Suppressor macrophage treated with lipopolysaccharide for 4 hours (primary cell): ENCODE measurements at places on chromosomes 11 and 22.

DNA sequence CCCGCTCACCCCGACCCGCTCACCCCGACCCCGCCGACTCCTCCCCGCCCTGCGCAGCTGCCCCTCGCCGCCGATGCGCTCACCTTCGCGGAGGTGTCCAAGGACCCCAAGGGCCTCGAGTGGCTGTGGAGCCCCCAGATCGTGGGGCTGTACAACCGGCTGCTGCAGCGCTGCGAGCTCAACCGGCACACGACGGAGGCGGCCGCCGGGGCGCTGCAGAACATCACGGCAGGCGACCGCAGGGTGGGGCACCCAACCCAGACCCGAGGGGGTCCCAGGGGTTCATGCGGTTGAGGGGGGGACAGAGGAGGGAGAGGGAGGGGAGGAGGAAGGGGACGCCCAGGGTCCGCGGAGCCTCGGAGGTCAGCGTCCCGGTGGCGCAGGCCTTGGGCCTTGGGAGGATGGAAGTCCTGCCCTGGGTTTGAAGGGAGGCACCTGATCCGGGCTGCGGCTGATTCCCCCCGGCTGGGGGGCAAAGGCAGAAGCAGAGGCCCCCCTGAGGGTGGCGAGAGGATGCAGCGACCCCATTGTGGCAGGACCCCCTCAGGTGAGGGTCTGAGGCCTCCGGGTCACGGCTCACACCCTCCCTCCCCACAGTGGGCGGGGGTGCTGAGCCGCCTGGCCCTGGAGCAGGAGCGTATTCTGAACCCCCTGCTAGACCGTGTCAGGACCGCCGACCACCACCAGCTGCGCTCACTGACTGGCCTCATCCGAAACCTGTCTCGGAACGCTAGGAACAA, 9.2 kb downstream of the PKP3 start:
- DNase-seq = no peak

- DNase-seq = peak; percentile 71
These were observed 52.9 kb downstream of the SYT13 start for GRCh38 chr11:45233121-45233803.

GRCh38 chr22:47168900-47169800, 406.7 kb downstream of the TBC1D22A start:
- DNase-seq = no peak

DNA sequence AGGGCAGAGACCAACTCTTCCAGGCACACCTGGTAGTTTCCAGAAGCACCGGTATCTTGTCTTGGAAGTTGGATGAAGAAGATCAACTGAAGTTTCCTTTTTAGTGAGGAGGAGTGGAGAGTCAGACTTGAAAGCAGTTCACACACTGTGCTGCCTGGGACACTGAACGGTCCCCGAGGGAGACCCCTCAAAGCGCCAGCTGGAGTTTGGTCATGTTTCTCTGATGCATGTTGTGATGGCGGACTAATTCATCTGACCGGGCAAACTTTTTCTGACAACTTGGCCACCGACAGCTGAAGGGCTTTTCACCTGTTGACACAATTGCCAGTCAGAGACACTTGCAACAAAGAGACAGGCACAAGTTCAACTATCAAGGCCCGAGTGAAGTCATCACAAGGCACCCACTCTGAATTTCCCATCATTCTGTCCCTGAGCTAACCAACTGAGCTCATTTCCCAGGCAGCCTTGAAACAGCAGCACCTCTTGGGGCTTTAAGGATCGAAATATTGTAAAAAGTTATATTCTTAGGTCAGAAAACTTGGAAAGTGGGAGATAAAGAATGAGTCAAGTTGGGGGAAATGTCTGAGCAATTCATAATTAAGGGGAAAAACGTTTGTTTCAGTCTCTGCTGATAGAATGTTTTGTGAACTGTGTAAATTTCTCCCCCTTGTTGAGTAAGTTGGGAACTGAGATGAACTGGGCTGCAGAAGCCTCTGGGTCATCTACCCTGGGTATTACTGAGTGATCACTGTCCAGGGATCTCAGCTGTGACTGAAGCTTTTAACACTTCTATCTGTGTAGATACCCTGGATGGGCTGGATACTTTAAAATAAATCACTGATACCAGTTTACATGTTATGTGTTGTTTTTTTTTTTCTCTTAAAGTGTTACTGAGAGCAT, 46.2 kb downstream of the WT1 start:
- DNase-seq = no peak

DNA sequence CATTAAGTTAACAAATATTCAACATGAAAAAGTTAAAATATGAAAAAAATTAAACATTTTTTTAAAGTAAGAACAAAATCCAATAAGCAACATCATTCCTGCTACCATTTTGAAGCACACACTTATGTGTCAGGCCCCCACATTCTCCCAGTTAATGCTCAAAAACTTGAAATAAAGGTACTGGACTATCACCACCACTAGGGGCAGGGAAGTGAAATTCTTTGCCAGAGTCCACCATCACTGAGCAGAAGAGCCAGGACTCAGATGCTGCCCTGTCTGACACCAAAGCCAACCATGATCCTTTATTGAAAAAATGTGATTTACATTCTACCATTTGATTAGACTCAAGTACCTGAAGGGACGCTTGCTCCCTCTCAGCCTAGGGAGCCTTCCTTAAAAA, 39.1 kb downstream of the PITPNB start:
- peak; percentile 36 for DNase-seq

- DNase-seq = no peak
These were observed 365.2 kb upstream of the DDI1 start for GRCh38 chr11:103671143-103671651.

DNA sequence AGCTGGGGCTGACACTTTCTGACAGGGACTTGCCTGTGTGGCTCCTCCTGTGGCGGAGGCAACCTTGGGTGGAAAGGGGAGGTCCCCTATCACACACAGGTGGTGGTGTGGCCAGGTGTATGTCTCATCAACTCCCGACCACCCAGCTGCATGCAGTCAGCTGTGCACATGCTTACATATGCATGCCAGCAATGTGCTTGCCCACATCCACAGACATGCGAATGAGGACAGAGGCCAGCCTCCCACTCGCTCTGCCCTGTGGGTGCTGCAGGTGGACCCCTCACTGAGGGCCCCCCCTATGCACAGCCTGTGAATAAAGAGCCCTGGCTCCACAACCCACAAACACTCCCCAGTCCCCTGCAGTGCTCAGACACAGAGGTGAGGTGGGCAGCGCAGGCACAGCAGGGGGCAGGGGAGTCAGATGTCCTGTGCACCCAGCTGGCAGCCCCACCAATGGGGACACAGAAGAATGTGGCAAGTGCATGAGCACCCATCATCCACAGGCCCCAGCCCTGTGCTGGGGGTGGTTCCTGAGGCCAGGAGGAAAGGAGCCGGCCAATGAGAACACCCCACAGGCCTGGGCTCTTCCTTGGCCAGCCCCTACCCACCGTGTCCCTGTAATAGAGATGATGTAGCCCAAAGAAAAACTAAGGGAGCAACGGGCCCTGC, 9.5 kb downstream of the GNB1L start:
- DNase-seq = no peak
